Globus pallidus (tissue), 1 donor: ENCODE measurements at places on chromosomes 7 and 10.

- no peak for DNase-seq
Observed at GRCh38 chr7:128827248-128827958, 2.8 kb upstream of the FLNC start.

GRCh38 chr10:86310702-86311101 lies 55.9 kb downstream of the GRID1 start:
- no peak for DNase-seq

GRCh38 chr10:73781548-73781878 lies 335 bp upstream of the CHCHD1 start:
- DNase-seq: no peak

- DNase-seq: no peak
Observed at GRCh38 chr7:930975-931758, 23.3 kb downstream of the ADAP1 start.

- no peak for DNase-seq
Observed at GRCh38 chr10:17023386-17024298, 106.0 kb downstream of the CUBN start.

GRCh38 chr7:50119815-50120637 lies 27.0 kb upstream of the ZPBP start:
- DNase-seq: no peak

GRCh38 chr7:74525881-74526280 lies 72.2 kb downstream of the GTF2IRD1 start:
- DNase-seq: no peak

GRCh38 chr7:1632506-1632905 lies 37.6 kb upstream of the ELFN1 start:
- DNase-seq: no peak

DNA sequence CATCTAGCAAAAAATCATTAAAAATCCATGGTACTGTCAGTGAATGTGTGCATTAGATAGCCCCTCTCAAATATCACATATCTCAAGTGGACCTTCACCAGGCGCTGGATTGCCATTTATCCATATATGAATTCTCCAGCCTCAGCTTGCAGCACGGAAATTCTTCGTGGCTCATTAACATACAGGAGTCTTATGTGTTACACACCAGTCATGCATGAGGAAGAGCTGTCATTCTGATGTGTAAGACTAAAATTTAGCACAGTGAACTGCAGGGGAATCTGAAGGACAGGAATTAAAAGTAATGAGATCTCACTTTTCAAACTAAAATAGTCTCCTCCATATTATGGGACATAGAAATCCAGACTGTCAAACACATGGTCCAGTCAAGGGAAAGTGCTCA lies 542.4 kb upstream of the DPP6 start:
- DNase-seq: no peak

- DNase-seq: no peak
Observed at GRCh38 chr10:81177651-81178244, 640.0 kb downstream of the SH2D4B start.

- DNase-seq: no peak
Observed at GRCh38 chr7:15490291-15490690, 71.5 kb downstream of the AGMO start.

DNA sequence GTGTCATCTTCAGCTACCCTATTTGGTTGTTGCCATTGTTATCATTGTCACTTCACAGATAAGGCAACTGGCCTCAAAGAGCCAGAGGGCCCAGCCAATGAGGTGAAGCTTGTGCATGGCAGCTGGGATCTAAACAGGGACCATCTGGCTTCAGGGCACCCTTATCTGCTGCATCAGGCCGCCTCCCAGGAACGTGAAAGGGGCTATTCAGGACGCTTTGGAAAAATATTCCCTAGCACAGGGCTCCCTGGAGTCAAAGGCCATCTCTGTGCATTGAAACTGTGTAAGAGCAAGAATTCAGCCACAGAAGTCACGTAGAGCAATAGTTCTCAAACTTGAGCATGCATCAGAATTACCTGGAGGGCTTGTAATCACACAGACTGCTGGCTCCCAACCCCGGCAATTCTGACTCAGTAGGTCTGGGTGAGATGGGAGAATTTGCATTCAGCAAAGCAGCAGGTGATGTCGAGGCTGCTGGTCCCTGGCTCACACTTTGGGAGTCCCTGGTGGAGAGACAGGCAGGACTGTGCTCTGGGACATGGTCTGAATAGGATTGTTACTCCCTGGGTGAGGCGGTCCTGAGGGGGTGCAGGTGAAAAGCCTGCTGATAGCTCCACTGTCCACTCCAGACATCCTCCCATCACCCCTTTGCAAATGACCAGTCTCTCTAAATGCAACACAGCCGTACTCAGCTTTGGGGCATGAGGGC lies 21.5 kb upstream of the PLEKHA1 start:
- DNase-seq: no peak

GRCh38 chr10:52197098-52197497 lies 117.0 kb upstream of the DKK1 start:
- DNase-seq: no peak

DNA sequence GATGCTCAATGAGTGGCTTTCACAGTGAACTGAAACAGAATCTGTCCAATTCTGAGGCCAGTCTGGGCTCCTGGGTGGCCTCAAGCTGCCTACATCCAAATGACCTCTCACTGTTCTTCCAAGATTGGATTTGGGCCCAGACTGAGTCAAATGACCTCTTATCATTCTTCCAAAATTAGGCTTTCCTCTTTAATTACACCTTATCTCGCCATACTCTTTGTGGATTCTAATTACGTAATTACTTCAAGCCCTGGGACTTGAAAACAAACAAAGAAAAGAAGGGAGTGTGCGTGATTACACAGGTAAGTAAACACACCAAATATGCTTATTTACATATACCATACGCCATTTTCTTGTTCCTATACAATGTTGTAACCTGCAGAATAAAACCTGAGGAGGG lies 18.8 kb downstream of the SORBS1 start:
- DNase-seq: no peak

DNA sequence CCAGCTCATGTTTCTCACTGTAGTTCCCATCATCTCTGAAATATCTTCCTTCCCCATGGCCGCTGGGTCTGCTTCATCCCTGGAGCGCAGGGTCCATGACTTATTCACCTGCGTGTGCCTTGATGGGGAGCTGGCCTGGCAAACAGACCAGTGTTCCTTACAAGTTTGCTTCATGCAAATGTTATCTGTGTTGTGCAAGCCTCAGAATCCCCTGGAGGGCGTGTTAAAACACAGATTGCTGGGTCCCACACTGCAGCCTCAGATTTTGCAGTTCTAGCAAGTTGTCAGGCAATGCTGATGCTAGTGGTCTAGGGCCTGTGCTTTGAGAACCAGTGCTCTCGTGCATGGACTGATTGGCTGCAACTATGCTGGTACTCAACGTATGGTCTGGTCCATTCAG lies 7.2 kb upstream of the DMBT1 start:
- no peak for DNase-seq

DNA sequence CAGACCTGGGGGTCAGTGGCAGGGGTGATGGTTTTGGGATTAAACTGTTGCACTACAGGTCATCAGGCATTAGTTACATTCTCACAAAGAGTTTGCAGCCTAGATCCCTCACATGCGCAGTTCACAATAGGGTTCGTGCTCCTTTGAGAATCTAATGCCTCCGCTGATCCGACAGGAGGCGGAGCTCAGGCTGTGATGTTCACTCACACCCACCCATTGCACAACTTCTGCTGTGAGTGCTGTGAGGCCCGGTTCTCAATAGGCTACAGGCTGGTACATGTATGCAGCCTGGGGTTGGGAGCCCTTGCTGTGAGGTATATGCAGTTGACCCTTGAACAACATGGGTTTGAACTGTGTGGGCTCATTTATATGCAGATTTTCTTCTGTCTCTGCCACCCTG lies 416.4 kb downstream of the GFRA1 start:
- DNase-seq: no peak

DNA sequence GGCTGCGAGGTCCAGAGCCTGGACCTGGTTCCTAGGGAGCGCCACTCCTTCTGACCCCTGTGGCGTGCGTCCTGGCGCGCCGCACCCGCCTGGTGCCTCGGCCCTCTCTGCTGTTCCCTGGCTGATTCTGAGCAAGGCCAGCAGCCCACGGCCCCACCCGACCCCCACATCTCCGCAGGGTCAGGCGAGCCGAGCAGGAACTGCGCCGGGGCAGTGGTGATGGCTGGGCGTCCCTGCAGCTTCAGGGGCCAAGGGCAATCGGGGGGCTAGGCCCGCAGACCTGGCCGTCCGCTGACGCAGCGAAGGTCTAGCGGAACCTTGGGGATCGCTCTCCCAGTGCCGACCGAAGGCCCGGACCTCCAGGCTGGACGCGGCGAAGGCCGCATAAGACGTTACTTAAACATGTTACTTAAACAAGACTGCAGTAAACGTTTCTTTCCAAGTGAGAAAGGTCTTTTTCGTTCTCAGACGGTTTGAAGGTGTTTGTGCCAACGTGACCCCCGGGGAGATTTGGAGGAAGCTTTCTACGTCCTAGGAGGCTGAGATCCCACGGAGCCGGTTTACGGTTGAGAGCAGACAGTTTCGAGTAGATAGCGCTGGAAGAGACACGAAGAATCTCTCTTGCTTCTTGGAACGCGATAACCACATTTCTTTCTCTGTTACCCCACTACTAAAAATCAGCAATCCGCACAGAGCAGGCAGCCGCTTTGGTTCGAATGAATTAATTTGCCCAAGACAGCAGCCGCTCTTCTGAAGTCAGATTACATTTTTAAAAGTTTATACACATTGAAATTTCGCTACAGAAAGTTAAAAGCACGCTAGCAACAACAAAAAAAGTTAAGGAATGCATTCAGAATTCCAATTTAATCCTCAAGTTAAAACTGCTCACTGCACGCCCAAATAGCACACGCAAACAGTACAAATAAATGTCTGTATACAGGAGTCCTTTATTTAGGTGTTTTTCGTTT lies 4.9 kb upstream of the NKX2-3 start:
- no peak for DNase-seq

DNA sequence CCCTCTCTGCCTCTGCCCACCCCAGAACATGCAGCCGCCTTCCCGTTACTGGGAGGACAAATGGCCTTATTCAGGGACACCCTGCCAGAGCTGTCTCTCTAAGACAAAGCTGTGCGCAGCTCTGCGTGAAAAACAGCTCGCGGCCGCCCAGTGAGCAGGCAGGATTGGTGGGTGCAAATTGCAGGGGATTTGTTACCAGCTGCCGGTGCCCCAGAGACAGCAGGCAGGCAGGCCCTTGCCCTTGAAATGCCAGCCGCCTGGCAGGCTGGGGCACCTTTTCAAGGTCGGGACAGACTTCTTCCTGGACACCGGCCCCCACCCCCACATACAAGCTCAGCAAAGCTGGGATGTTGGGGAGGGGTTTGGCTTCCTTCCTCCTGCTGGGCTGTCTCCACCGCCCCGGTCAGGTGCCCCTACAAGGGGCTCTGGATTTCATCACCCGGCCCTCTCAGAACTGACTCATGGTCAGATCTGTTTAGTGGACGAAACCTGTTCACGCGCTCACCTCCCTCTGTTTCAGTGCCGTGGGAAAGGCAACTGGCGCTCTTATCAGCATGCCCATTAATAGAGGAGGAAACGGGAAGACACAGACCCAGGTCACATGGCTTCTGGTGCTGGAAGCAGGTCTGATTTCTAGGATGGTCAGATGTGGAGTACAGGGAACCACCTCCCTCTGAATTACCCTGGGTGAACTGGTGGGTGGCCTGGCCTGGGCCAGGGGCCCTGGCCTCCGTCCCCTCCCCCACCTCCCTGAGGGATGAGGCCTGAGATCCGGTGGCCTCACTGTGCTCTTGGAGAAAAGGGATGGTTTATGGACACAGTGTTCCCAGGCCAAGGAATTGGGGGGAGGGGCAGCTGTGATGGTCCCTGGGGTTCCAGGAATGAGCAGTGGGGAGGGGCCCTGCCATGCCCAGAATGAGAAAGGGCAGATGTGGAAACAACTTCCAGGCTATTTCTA lies 123.9 kb upstream of the PPIF start:
- DNase-seq: peak; percentile 75

DNA sequence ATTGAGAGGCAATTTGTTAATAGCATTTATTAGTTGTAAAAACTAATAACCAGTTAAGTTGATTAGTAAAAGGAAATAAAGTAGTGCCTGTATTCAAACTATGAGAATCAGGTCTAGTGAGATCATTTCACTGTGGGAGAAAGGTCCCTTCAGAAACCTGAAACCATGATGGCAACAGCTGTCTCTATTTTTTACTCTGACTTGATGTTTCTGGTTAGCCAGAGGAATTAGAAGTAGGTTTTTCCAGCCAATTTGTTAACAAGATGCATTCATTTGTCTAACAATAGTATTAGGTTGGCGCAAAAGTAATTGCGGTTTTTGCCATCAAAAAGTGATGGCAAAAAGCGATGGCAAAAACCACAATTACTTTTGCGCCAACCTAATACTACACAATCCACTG lies 272.2 kb upstream of the YAE1 start:
- no peak for DNase-seq

- no peak for DNase-seq
Observed at GRCh38 chr10:84353052-84353803, 24.8 kb downstream of the CCSER2 start.

DNA sequence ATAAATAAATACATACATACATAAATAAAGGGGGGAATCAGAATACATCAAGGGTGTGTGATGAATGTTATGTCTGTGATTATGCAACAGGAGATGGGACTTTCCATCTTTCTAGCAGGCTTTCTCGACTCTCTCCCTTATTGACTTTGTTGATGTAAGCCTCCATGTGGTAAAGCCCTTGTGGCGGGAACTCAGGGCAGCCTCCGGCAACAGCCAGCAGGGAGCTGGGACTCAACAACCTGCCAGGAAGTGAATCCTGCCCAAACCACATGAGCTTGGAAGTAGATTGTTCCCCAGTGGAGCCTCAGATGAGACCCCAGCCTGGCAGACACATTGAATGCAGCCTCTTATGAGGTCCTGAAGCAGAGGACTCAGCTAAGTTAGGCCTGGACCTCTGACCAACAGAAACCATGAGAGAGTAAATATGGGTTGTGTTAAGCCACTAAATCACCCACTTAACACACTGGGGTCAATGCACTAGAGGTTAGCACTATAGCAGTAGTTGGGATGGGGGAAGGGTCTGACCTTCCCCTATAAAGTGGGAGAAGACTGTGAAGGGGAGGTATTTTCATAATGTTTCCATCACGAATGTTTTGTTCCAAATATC lies 104.0 kb downstream of the JCAD start:
- DNase-seq: no peak

DNA sequence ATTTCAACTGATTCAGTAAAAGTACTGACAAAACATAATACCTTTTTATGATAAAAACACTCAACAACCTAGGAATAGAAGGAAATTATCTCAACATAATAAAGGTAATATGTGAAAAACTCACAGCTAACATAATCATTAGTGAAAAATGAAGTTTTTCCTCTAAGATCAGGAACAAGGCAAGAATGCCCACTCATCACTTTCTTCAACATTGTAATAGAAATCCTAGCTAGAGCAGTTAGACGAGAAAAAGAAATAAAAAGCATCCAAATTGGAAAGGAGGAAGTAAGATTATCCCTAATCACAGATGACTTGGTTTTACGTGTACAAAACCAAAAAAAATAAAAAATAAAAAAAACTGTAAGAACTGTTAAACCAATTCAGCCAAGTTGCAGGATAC lies 58.6 kb downstream of the R3HCC1L start:
- no peak for DNase-seq
